ENCODE measurements at places on chromosomes 6 and 20.

GRCh38 chr6:157541618-157542413, 160.8 kb downstream of the ZDHHC14 start:
- H3K4me1 ChIP-seq = peaks cover 6% of the 10 kb centered on the region
- H3K4me3 ChIP-seq = no peak overlapping the region
- DNase-seq = no peak

GRCh38 chr6:36755435-36756348, 58.1 kb downstream of the RAB44 start:
- H3K36me3 ChIP-seq = no peaks in the 10 kb centered on the region
- no peak overlapping the region for H3K27ac ChIP-seq
- no peaks in the 10 kb centered on the region for H3K4me1 ChIP-seq
- no peaks in the 10 kb centered on the region for H3K27me3 ChIP-seq

- peaks cover 31% of the 10 kb centered on the region for H3K27me3 ChIP-seq
- no peaks in the 10 kb centered on the region for H3K36me3 ChIP-seq
- peaks cover 4% of the 10 kb centered on the region for H3K4me1 ChIP-seq
- no peak overlapping the region for H3K4me3 ChIP-seq
Observed at GRCh38 chr6:39296745-39297640, 17.2 kb downstream of the KCNK17 start.

DNA sequence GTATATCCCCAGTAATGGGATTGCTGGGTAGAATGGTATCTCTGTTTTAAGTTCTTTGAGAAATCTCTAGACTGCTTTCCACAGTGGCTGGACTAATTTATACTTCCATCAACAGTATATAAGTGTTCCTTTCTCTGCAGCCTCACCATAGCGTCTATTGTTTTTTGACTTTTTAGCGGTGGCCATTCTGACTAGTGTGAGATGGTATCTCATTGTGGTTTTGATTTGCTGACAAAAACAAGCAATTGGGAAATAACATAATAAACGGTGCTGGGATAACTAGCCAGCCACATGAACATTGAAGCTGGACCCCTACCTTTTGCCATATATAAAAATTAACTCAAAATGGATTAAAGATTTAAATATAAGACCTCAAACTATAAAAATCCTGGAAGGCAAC, 14.2 kb downstream of the OR2A4 start:
- H3K27me3 ChIP-seq = no peaks in the 10 kb centered on the region
- no peak overlapping the region for H3K4me3 ChIP-seq
- no peak for DNase-seq
- H3K27ac ChIP-seq = no peak overlapping the region
- H3K4me1 ChIP-seq = peaks cover 4% of the 10 kb centered on the region

Data from chondrocyte (in vitro differentiated cells).